ENCODE measurements at places on chromosomes 2 and 18. TPM values are rescaled to one million over a fixed set of nuclear protein-coding genes. Genes with fewer than 3 reads are reported as not detected.

Gene HOXD13
- total RNA-seq, result not detected

DNA sequence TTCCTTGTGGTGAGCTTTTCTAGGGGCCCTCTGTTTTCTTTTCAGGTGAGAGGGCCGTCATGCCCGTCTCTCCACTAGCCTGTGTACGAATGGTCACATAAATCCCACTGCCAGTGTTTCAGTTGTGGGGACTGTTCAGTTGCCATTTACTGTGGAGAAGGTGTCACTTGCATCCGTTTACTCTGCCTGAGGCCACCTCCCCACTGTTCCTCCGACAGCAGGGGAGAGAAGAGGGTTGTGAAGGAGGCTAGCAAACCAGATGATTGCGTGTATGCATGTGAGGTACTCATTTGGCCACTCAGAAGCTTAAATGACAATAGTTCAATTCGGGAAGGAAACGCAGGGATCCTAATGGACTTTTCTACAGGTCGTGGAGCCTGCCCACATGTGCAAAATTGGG, 3.3 kb downstream of the MTCL1 start:
- no peak for DNase-seq

Gene MBOAT2
- total RNA-seq, result 34.9 TPM

DNA sequence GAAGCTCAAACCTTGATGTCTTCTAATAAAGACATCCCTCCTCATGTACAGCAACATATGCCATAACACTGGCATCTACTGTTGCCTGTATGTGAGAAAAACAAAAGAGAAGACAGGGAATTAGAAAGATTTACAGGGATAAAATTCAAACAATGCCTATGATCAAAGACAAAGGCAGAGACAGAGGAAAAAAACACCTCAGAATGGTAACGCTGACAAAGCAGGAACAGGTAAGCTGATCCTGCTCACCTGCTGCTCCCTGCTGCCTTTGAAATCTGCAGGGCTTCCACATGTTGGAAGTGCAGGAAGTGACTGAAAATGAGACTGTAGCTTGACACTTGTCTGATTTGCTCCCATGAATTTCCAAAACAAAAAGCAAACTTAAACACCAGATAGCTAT, 90.2 kb upstream of the DNAJC10 start:
- no peak for DNase-seq

Gene CD28
- total RNA-seq, result not detected

GRCh38 chr2:16644221-16644925, 21.3 kb downstream of the CYRIA start:
- DNase-seq, result no peak

DNA sequence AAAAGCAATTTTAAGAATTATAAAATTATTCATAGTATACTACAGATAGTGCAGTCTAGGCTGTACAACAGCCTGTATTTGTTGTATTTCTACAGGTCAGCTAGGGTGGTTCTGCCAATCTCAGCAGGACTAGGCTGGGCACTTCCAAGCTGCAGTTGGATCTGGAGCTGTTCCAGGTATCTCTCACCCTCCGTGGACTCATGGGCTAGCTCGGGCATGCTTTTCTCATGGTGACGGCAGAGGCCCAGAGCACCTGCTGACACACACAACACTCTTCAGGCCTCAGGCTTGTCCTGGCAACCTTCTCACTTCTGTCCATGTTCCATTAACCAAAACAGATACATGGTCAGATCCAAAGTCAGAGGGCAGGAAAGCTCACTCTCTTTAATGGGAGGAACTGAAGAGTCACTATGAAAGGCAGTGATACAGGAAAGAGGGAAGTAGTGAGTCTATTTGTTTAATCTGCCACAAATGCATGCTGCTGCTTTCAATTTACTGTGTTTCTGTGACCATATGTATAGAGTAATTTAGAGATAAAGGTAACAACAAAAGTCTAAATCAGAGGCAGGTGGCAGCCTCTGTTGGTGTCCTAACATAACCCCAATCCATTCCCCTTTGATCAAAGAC, 462.4 kb upstream of the ACVR2A start:
- no peak for DNase-seq

DNA sequence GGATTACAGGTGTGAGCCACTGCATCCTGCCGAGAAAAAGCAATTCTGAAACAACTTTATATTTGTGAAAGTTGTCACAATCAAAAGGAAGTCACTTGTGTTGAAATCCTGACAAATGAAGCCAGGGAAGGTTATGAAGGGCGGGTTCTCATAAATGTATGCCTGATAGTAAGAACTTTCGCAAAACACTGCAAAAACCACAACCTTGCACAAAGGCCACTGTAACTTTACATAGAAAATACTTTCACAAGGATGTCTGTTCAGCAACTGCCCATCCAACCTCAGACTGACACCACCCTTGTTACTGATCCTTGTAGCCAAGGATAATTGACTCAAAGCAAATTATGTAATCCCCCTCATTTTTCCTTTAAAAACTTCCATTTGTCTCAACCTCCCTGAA, 90.6 kb downstream of the SLC4A3 start:
- DNase-seq, result no peak

GRCh38 chr2:24913911-24914310, 6.1 kb downstream of the ADCY3 start:
- no peak for DNase-seq

Gene SERTAD2
- total RNA-seq, result 16.9 TPM

Gene ZAP70
- not detected for total RNA-seq

GRCh38 chr2:200861617-200862155, 2.8 kb downstream of the CLK1 start:
- no peak for DNase-seq

GRCh38 chr2:85945586-85945985, 56.8 kb upstream of the ST3GAL5 start:
- no peak for DNase-seq

- no peak for DNase-seq
Measured at GRCh38 chr2:16135913-16136310, 195.6 kb downstream of the MYCN start.

Gene SELENOI
- 19.3 TPM for total RNA-seq

Gene TRIM54
- total RNA-seq, result 1.5 TPM

Gene WDR35
- 11.3 TPM for total RNA-seq

Gene KCTD18
- 11.4 TPM for total RNA-seq
